AG08395 (cell line): ENCODE measurements at places on chromosomes 2 and 18.

- DNase-seq, result peak; percentile 22
These were observed 186.8 kb upstream of the FBXO11 start for GRCh38 chr2:48092846-48093803.

DNA sequence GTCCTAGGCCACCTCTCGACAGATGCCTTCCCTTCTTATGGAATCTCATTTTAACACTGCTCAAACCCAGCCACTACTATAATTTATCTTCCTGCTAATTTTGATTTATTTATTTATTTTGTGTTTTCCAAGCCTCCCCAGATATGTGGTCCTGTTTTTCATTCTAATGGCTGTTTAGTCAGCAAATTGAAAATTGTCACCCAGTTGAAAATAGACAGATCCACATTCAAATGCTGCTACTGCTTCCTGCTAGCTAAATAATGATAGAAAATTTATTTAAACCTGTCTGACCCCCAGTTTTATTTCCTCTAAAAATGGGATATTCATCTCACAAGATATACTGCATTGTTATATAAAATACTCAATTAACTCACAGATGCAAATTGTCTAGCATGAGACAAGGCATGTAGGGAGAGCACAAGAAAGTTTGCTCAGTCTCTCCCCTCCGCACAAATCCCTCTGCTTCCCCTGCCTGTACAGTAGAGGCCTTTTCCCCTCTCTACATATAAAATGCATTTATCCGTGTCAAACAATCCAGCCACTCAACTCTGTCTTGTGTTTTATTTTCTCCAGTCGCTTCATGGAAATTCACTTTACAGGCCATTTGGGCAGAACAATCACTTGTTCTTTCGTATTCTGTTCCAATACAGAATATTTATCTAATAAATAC lies 389.9 kb downstream of the SOX11 start:
- no peak for DNase-seq

DNA sequence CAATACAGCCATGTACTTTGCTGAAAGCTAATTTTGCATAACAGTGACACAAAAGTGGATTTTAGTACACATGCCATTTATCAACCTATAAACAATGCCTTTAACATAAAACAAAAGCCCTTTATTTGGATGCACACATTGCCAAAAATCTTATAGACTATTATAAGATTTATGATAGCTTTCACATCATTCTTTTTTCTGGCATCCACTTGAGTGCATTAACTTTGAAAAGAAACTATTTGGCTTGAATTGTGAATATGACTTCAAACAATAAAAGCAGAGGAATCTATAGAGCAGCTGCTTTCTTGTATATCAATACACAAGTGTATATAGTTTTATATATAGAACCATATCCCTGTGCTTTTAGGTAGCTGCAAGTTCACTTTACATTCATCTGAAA lies 577.4 kb downstream of the CBLN2 start:
- no peak for DNase-seq

DNA sequence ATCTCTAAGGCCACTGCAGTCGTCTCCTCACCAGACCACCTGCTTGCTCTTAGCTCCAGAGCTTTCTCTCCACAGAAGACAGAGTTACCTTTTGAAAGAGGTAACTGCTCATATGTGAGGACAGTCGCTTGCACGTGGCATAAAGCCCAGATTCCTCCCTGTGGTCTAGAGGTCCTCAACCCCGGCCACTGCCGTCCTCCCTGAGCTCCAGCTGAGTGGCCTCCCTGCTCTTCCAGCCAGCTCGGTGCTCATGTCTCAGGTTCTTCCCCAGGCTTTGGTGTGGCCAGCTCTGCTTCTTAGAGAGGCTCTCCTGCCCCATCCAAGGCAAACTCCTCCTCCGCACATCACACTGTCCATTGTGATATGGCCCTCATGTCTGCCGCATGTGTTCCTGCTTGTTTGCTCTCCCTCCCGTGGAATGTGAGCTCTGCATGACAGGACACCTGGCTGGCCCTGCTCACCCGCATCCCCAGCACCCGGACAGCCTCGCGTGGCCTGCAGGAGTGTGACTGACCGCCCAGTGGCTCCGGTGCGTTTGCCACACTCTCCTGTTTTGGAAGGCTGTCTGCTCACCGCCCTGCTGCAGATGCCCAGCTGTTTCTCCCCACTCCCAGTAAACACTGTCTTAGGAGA lies 91.5 kb upstream of the LDLRAD4 start:
- no peak for DNase-seq

DNA sequence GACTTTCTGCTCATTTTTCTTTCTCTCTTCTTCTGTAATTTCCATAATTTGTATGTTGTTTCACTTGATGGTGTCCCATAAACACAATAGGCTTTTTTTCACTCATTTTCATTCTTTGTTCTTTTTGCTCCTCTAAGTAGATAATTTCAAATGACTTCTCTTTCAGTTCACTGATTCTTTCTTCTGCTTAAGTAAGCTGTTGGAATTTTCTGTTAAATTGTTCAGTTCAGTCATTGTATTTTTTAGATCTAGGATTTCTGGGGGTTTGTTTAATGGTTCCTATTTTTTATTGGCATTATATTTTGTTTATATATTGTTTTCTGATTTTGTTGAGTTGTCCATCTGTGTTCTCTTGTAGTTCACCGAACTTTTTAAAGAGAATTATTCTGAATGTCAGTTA lies 19.5 kb downstream of the SP140L start:
- no peak for DNase-seq

DNA sequence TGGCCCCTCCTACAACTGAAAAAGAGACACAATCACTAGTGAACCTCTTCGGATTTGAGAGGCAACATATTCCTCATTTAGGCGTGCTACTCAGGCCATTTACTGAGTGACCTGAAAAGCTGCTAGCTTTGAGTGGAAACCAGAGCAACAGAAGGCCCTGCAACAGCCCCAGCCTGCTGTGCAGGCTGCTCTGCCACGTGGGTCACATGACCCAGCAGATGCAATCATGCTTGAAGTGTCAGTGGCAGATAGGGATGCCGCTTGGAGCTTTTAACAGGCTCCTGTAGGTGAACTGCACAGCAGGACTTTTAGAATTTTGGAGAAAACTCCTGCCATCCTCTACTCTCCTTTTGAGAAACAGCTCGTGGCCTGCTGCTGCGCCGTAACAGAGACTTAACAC lies 578.6 kb upstream of the RAB6C start:
- no peak for DNase-seq

- DNase-seq, result no peak
These were observed 121.0 kb downstream of the SPOPL start for GRCh38 chr2:138622613-138623012.

GRCh38 chr2:11813951-11814350 lies 67.5 kb downstream of the LPIN1 start:
- no peak for DNase-seq

DNA sequence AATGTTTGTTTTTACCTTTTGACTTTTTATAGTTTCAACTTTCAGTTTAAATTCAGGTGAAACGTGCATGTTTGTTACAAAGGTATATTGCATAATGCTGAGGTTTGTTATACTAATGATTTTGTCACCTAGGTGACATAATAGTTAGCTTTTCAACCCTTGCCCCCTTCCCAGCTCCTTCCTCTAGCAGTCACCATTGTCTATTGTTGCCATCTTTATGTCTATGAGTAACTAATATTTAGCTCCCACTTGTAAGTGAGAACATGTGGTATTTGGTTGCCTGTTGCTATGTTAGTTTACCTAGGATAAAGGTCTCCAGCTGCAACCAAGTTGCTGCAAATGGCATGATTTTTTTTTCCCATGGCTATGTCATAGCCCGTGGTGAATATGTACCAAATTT lies 322.3 kb upstream of the SETBP1 start:
- no peak for DNase-seq

DNA sequence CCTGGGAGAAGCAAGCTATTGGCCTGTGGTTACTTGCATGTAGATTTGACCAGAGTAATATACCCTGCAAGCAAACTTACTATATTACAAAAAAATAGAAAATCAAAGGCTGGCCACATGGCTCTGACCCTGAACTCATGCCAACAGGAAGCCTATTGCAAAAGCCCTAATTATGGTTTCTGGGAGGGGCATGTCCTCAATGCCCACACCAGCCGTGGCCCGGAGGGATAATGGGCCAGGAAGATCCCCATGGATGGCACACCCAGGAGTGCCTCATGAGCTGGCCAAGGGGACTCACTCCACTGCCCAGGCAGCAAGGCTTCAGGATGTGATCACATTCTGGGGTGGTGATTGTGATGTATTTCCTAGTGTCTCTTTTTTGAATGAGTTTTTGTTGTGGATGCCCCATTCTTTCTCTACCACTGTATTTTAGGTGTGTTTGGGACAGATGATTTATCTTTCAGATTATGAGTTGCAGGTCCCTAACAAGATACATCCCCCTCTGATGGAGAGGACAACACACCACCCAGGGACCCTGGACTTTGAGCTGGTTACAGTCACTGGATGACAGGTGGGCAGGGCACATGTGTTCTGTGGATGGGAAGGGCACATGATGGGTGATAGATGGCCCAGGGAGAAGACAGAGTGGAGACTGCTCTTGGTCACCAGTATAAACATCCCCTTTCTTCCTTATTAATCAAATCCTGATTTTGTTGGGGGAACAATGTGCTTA lies 18.7 kb upstream of the TFCP2L1 start:
- DNase-seq, result no peak

DNA sequence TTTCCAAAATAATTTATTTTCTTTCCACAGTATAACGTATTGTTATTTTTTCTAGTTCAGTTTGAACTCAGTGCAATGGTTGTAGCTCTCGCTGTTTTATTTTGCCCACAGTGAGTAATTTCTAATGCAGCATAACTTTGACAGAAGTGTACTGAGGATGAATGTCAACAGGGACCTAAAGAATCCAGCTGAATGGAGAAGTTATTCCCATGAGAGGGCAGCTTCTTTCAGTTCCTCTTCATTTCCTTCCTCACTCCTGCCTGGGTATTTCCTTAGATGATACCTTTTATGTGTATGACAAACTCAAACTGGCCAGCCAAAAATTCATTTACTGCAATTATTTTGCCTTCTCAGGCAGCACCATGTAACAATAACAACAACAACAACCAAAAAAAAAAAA lies 1223.1 kb upstream of the ZEB2 start:
- no peak for DNase-seq

- DNase-seq, result no peak
These were observed 23.4 kb upstream of the KCNK3 start for GRCh38 chr2:26668856-26669750.
